ENCODE measurements at places on chromosomes 3 and 15. TPM values are rescaled to one million over a fixed set of nuclear protein-coding genes. Genes with fewer than 3 reads are reported as not detected.

AGBL1 gene
- 0.05 TPM for total RNA-seq

GRCh38 chr3:17021614-17022013 lies 136.9 kb downstream of the PLCL2 start:
- no peak overlapping the region for H3K27ac ChIP-seq
- H3K36me3 ChIP-seq = no peaks in the 10 kb centered on the region
- no peak for DNase-seq
- no peak overlapping the region for H3K4me3 ChIP-seq

DNA sequence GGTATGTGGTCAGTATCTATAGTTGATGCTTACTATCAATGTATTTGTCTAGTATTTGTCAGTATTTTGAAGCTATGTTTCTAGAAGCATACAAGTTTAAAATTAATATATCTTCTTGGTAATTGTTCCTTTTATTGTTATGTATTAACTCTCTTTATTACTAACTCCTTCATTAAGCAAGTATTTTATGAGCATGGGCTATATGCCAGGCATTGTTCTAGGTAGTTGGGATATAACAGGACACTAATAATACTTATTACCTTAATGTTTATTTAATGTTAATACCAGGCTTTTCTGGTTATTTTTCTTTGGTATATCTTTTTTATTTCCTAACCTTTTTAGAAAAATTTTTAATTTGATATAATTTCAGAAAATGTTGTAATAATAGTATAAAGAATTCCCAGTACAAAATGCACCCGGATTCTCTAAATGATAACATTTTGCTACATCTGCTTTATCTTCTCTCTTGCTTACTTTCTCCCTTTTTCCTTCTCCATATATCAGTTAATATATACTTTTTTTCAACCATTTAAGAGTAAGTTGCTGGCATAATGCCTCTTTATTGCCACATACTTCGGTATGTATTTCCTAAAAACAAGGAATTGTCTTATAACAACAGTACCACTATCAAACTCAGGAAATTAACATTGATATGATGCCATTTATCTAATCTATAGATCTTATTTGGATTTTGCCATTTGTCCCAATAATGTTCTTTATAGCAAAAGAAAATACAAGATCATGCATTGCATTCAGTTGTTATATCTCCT lies 30.9 kb downstream of the LRRC49 start:
- H3K4me1 ChIP-seq = no peaks in the 10 kb centered on the region
- H3K36me3 ChIP-seq = no peaks in the 10 kb centered on the region
- H3K27ac ChIP-seq = no peak overlapping the region
- no peak overlapping the region for H3K4me3 ChIP-seq
- no peak for DNase-seq

GRCh38 chr3:174191380-174191779 lies 667.8 kb upstream of the NAALADL2 start:
- no peaks in the 10 kb centered on the region for H3K36me3 ChIP-seq
- no peaks in the 10 kb centered on the region for H3K4me1 ChIP-seq
- H3K27ac ChIP-seq = no peak overlapping the region

DNA sequence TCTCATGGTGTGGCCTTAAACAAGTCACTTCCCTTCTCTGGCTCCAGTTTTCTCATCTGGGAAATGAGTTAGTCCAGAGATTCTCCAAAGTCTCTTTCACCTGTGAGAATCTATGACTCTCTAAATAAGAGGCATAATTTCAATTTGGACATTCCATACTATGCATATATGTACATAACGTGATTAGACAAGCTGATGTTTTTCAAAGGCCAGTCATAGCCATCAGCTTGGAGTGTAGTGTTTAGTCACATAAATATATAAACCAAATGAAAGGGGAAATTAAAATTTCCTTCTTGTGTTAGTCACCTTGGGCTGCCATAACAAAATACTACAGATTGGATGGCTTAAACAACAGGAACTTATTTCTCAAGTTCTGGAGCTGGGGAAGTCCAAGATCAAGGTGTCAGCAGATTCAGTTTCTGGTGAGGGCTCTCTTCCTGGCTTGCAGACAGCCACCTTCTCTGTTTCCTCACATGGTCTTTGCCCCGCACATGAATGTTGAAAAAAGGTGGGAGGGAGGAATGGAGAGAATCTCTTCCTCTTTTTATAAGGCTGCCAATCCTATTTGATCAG lies 19.4 kb downstream of the TMEM41A start:
- no peak overlapping the region for H3K27ac ChIP-seq
- H3K4me3 ChIP-seq = no peak overlapping the region
- H3K36me3 ChIP-seq = peaks cover 52% of the 10 kb centered on the region

DNA sequence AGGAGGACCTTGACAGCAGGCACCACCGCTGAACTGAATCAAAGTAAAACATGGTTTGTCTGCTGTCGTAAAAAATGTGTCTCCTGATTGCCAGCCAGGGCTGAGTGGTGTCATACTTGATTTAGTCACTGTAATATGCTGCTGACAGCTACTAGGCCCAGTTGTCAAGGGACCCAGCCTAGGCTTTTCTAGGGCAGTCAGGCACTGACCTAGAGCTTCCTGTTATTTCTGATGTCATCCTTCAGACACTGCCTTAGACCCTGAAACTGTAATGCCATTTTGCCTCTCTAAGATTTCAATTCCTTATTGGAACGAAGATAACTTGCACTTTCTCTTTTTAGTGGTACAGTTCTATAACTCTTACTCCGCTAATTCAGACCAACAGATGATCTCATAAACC lies 2.6 kb upstream of the MRPL3 start:
- no peak overlapping the region for H3K27ac ChIP-seq
- H3K4me1 ChIP-seq = peaks cover 5% of the 10 kb centered on the region
- no peaks in the 10 kb centered on the region for H3K27me3 ChIP-seq
- no peak for DNase-seq
- H3K36me3 ChIP-seq = no peaks in the 10 kb centered on the region

GRCh38 chr15:89230277-89230676 lies 8.9 kb upstream of the RLBP1 start:
- no peaks in the 10 kb centered on the region for H3K4me1 ChIP-seq
- no peaks in the 10 kb centered on the region for H3K36me3 ChIP-seq
- no peak overlapping the region for H3K4me3 ChIP-seq
- no peaks in the 10 kb centered on the region for H3K27me3 ChIP-seq

NR1I2 gene
- 0.16 TPM for total RNA-seq

DNA sequence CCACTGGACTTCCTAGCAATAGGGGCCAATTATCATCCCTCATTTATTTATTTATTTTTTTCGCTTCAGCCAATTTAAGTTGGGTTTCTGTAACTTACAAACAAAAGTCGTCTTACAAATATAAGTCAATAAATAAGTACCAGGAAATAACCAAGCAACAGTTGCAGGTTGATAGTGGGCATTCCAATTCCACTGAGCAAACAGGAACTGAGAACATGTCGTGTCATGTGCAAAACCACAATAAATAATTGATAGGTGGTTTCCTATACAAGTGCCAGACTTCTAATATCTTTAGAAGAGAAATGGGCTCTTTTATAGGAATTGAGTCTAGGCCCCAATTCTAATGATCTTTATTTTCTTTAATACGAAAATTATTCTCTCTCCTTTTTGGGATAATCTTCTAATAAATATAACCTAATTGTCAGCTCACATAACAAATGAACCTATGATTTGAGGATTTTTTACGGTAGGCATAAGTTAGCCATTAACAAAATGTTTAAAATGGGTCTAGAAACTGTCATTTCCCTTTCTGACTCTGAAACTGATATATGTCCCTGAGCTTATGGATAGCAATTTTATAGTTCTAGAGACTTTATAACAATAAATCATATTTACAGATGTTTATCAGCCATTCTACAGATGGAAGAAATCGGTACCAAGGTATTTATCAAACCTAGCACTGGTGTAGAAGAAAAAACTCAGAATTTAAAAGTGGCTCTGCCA lies 571.8 kb downstream of the FOXP1 start:
- DNase-seq = no peak
- H3K27me3 ChIP-seq = no peaks in the 10 kb centered on the region
- H3K27ac ChIP-seq = peak overlapping the region; percentile 6
- H3K36me3 ChIP-seq = no peaks in the 10 kb centered on the region

DNA sequence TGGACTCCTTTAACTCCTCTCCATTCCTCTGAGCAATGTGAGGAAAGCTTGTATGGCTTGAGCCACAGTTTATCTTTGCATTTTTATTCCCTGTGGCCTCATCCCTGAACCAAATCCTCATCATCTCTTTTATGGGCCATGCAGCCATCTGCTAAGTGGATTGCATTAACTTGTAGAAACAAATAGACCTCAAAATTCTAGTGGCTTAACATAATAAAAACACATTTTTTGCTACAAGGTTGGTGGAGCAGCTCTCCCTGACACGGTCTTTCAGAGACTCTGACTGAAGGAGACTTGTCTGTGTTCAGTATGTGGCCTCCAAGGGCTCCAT lies 135.3 kb downstream of the RPL22L1 start:
- H3K4me1 ChIP-seq = no peaks in the 10 kb centered on the region
- no peaks in the 10 kb centered on the region for H3K27me3 ChIP-seq
- no peak overlapping the region for H3K27ac ChIP-seq
- H3K4me3 ChIP-seq = no peak overlapping the region
- H3K36me3 ChIP-seq = no peaks in the 10 kb centered on the region

DNA sequence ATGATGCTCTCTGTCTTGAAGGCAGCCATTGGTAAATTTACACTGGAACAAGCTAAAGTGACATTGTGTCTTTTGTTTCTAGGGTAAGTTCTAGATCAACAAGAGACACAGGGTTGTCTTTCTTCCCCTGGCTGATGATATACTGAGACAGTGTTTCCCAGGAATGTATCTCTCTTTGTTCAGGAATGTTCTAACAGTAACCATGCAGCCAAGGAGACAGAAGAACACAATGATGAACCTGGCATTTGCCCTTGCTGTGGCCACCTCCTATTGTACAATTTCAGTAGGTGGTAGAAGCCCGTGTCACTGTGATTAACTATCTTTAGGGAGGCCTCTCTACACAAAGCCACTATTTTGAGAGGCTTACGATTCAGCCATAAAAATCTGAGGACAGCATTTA lies 130.7 kb downstream of the LRTM1 start:
- no peaks in the 10 kb centered on the region for H3K27me3 ChIP-seq
- no peak for DNase-seq
- H3K36me3 ChIP-seq = no peaks in the 10 kb centered on the region
- H3K4me1 ChIP-seq = no peaks in the 10 kb centered on the region
- no peak overlapping the region for H3K27ac ChIP-seq

DNA sequence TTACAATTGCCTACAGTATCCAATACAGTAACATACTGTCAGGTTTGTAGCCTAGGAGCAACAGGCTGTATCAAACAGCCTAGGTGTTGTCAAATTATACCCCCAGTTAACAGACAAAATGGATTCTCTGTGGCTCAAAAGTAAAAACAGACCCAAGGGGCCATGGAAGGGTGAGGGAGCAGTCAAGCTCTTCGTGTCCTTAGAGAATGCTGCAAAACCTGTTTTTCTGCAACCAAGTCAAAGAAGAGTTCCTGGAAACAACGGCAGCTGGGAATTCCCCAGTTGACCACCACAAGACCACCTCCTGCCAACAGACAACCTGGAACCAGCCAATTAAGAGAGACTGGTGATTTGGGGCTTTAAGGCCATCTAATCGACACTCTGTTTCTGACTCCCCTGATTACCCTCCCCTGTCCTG lies 11.1 kb upstream of the THUMPD3 start:
- no peaks in the 10 kb centered on the region for H3K27me3 ChIP-seq
- DNase-seq = no peak
- peaks cover 38% of the 10 kb centered on the region for H3K4me1 ChIP-seq
- H3K36me3 ChIP-seq = no peaks in the 10 kb centered on the region

DNA sequence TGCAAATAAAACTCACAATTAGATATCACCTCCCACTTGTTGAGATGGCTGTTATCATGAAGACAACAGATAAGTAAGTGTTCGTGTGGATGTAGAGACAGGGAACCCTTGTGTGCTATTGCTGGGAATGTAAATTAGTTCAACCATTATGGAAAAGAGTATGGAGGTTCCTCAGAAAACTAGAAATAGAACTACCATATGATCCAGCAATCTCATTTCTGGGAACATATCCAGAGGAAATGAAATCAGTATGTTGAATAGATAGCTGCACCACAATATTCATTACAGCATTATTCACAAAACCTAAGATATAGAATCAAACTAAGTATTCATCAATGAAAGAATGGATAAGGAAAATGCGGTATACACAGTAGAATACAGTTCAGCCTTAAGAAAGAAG lies 418.7 kb upstream of the CNTN6 start:
- H3K27me3 ChIP-seq = no peaks in the 10 kb centered on the region
- no peak for DNase-seq
- H3K4me1 ChIP-seq = no peaks in the 10 kb centered on the region
- H3K4me3 ChIP-seq = no peak overlapping the region
- H3K27ac ChIP-seq = no peak overlapping the region
- no peaks in the 10 kb centered on the region for H3K36me3 ChIP-seq

- H3K4me1 ChIP-seq = peaks cover 14% of the 10 kb centered on the region
- H3K27me3 ChIP-seq = no peaks in the 10 kb centered on the region
- no peaks in the 10 kb centered on the region for H3K36me3 ChIP-seq
- H3K4me3 ChIP-seq = no peak overlapping the region
- no peak for DNase-seq
- H3K27ac ChIP-seq = peak overlapping the region; percentile 5
Measured at GRCh38 chr3:72663429-72663828, 184.8 kb downstream of the SHQ1 start.

Measured in pancreas (tissue), 10 donors.